ENCODE measurements at places on chromosomes 13 and 19.

GRCh38 chr13:26019881-26020870 lies 31.6 kb downstream of the SHISA2 start:
- no peak for DNase-seq

DNA sequence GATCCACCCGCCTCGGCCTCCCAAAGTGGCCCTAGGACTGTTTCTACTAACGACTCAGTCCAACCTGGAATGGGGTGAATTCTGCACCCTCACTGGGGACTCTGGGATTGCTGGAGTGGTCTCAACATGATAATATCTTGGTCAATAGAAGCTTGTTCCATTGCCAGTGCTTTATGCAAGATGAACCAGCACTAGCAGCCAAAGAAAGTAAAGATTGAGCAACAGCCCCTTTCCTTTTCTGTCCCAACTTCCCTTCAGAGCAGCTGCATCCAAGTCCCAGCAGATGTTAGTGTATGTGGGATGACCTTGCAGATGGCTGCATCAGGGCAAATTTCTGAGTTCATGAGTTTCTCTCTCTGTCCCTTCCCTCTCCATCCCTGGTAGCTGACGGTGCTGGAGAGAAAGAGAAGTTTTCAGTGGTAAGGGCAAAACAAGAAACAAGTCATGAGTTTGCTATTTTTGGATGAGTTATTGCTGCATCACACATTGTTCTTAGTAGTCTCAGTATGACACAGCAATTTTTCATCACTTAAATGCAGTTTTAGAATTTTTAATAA lies 183.6 kb upstream of the EDNRB start:
- no peak for DNase-seq

GRCh38 chr19:41064974-41065569 lies 23.2 kb upstream of the CYP2A13 start:
- DNase-seq, result no peak

DNA sequence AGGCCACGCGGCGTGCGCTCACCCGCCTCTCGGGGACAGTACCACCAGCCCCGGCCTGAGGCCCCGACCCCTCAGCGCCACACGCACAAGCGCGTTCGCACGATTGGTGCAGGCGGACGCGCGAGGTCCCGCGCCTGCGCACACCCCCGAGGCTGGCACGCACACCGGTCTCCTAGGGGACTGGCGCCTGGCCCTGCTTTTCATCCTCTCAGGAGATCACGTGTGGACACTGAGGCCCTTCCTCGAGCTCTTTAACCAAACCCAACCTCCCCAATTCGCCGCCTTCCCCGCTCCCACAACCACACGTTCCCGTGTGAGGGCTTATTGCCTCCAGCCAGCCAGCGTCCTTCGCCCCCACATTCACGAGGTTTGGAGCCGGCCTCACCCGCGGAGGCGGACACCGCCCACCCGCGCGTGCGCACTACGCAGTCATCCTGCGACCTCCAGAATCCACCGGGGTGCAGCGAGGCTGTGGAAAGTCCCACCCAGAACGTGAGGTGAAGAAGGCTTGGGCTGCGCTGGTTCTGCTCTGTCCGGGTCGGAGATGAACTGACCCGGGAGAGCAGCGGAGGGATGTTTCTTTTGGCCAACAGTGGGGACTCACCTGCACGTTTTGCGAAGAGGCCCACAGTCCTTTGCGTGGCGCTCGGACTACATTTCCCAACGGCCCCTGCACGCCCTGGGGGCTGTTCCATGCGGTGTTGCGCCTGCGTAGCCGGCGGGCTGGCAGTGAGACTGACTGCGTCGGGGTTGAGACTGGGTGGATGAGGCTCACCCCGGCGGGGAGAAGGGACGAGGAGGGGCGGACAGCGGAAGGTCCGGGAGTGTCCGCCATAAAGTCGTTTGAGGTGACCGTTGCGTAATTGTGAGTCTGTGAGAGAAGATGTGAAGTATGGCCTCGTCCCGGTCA lies 539 bp upstream of the ZNF667 start:
- DNase-seq, result no peak

DNA sequence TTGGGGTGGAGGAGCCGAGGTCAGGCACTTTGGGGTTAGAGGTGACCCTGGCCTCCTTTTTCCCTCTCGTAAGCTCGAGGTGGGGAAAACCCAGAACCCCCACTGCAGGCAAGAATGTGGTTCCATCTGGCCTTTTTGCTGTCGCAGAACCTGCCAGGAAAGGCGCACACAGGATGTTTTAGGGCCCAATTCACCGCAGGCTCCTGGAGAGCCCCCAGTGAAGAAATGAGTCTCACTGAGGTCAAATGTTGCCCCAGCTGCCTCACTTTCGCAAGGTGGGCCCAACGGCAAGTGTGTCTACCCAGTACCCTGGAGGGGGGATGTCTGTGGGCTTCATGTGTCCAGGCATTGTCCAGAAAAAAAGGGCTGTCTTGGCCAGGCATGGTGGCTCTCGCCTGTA lies 61.8 kb downstream of the PEX11G start:
- DNase-seq, result no peak

DNA sequence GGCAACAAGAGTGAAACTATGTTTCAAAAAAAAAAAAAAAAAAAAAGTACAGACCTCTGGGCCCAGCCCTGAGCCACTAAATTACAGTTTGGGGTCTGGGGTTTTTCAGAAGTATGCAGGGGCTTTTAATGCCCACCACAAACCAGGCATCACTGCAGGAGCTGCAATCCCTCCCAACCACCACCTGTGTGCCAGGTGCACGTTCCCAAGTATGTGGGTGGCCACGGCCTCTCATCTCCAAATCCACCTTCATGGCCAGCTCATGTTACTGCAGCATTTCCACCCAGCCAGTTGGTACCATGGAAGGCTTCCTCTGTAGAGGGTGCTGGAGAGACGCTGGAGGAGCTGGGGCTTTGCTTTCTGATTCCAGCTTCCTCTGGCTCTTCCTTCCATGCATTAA lies 26.5 kb downstream of the CEP89 start:
- DNase-seq, result no peak

- DNase-seq, result no peak
Observed at GRCh38 chr13:102877303-102877702, 31.5 kb downstream of the ERCC5 start.

- no peak for DNase-seq
Observed at GRCh38 chr13:36354842-36355623, 8.8 kb upstream of the SPART start.

GRCh38 chr13:71830323-71830722 lies 36.7 kb downstream of the DACH1 start:
- DNase-seq, result no peak

DNA sequence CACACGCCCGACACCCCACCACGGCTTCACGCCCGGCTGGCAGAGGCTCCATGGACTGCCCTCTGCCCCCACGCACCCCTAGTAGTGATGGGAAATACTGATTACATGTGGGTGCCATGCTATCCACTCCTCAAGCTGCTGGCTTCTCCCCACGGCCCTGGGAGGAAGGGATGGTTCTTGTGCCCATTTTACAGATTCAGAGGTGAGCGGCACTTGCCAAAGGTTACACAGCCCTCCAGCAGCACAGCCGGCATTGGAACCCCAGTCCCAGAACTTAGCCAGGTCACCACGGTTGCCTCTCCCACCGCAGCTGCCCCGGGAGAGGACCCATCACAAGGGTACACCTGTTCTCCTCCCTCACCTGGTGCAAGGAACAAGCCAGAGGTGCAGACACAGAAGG lies 13.2 kb downstream of the LRRC4B start:
- DNase-seq, result no peak

GRCh38 chr13:75325711-75326110 lies 156.3 kb downstream of the TBC1D4 start:
- no peak for DNase-seq

Data from Panc1 (cell line).